ENCODE measurements at places on chromosomes 4 and X.

DNA sequence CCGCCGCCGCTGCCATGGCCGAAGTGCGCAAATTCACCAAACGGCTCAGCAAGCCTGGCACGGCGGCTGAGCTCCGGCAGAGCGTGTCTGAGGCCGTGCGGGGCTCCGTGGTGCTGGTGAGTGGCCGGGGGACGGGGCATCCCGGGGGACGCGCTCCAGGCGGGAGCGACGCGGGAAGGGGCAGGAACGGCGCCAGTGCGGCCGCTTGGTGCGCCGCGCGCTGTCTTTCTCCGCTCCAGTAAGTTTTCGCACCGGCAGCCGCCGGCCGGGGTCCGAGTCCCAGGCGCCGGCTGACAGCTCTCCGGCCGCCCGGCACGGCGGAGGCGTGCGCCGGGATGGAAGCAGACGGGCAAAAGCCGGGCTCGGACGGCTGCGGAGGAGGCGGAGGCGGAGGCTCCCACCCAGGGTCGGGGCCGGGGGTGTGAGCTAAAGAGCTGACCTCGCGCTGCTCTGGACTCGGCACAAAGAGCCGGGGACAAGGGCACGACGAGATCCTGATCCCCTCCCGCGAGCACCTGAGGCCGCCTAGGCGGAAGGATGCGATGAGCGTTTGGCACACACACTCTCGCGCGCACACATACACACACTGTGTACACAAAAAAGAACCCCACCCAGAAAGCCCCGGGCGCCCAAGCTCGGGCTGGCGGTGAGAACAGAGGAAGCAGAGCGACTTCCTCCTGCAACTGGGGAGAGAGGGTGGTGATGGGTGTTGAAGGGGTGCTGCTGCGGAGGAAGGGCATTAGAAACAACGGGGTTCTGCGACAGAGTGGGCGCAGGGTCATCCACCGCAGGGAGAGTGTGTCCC lies 545 bp downstream of the DOCK11 start:
- DNase-seq: no peak

- DNase-seq: no peak
Measured at GRCh38 chr4:98482847-98483806, 175.3 kb downstream of the TSPAN5 start.

DNA sequence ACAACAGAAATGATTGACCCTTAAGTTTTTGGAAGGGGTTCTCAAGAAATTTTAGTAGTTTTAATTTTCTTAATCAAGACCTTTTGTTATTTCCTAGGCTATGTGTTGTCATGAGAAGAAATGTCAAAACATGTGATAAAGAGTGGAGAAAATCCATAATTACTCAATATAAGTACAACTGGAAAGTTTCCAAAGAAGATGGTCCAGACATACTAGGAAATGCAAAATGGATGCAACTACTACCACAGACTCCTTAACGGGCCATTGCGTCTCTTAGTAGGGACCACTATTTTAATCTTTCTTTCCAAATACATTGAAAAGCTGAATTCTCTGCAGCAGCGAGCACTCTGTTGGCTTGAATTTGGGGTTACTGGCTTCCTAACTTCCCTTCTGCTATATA lies 148.8 kb downstream of the NWD2 start:
- no peak for DNase-seq

GRCh38 chrX:47164420-47164819 lies 19.4 kb downstream of the RBM10 start:
- DNase-seq: no peak

DNA sequence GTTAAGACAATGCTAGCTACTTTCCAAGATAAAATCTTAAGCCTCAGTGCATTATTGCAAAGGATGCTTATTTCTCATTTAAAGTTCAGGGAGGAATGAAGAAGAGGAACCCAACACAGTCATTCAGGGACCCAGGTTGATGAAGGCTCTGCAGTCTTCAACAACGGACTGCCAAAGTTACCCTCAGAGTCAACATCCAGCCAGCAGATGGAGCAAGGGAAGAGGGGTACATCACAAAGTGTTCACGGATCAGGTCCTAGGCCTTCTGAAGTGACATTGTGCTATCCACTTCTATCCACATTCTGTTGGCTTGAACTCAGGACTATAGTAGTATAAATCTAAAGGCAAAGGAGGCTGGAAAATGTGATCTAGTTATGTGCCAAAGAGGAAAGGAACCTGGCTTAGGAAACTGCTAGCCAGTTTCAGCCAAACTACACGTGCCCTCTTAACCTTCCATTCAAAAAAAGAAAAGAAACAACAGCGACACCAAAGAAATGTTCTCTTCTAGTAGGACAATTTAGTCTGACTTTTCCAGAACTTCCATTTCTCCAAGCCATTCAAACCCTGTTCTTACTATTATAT lies 28.8 kb downstream of the NKX6-1 start:
- DNase-seq: peak; percentile 63

- no peak for DNase-seq
Measured at GRCh38 chr4:81757691-81758090, 286.0 kb upstream of the RASGEF1B start.
